Testis (tissue), 5 donors: ENCODE measurements at places on chromosomes 2 and 18. TPM values are rescaled to one million over a fixed set of nuclear protein-coding genes. Genes with fewer than 3 reads are reported as not detected.

The SPATA3 gene
- total RNA-seq: 18.6 TPM

The EFR3B gene
- 3.6 TPM for total RNA-seq

The MSH2 gene
- 25.3 TPM for total RNA-seq

The RGPD3 gene
- 13.9 TPM for total RNA-seq

The ACKR3 gene
- 22.8 TPM for total RNA-seq

DNA sequence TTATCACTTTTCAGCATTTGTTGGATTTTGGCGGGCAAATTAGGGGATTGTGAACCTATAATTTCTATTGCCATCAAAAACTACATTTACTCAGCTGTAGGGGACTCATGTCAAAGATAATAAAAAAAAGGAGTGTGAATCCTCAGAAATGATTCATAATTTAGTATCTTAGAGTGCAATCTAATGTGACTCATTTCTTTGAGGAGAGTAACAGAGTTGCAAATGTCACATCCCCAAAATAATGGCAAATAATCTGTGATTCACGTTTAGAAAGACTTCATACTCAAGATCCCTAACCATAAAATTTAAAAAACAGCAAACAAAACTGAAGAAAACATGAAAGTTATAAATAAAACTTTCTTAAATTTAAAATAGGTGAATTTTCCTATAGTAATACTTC lies 373.0 kb downstream of the CDH2 start:
- no peaks in the 10 kb centered on the region for H3K36me3 ChIP-seq
- no peaks in the 10 kb centered on the region for H3K4me1 ChIP-seq
- no peak for DNase-seq

DNA sequence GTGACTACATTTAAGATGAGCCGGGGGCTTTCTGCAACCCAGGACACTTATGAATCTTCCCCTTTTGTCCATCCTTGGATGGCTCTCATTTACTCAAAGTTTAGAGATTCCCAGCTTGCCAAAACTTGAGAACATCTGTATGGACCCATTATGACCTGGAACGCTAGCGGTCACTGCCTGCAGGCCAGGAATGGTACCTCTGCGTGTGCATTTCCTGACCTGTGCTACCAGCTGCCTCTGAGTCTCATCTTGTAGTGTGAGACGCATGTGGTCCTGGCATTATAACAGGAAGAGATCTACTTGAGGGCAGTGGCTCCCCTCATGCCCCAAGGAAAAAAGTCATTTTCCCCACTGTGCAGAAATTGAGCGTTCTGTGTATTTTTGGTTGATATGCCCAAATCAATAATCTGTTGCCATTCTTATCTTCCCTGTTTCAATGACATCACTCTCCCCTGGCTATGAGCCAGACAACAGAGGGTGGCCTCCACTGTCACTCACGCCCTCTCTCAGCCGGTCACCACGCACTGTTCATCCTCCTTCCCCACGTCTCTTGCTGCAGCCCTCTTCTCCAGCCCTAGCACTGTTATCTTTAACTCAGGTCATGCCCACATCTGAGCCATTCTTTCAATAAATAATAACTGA lies 28.5 kb upstream of the NPAS2 start:
- H3K27me3 ChIP-seq: no peaks in the 10 kb centered on the region
- H3K4me1 ChIP-seq: no peaks in the 10 kb centered on the region
- H3K27ac ChIP-seq: no peak overlapping the region
- DNase-seq: peak; percentile 77
- H3K36me3 ChIP-seq: no peaks in the 10 kb centered on the region

- no peak overlapping the region for H3K4me3 ChIP-seq
- H3K36me3 ChIP-seq: no peaks in the 10 kb centered on the region
- no peak for DNase-seq
- H3K27me3 ChIP-seq: no peaks in the 10 kb centered on the region
- no peak overlapping the region for H3K27ac ChIP-seq
- H3K4me1 ChIP-seq: no peaks in the 10 kb centered on the region
Observed at GRCh38 chr2:133884739-133885381, 316.6 kb upstream of the NCKAP5 start.

DNA sequence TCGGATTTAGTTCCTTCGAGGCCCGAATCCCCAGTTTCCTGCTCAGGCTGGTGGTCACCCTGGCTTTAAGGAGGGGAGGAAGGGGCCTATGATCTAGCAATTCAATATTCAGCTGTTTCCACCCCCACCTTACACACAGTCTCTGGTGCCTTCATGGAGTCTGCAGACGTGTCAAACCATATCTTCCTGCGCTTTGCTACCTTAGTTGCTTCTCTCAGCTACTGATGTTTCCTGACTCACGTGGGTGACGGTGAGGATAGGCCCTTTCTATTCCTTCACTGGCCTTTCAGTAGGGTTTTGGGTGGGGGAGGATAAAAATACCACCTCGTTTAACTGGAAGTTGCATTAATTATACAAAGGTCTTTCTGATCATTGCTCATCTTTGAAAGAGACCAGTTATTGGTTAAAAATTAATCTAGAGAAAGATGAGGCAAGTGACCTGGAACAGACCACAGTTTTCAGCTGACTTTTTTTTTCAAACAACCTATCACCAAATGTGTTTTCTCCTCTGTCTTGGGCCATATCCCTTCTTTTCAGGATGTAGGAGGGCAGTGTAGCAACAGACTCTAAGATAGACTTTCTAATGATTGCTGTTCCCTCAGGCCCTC lies 49.7 kb downstream of the SH2D6 start:
- no peak for DNase-seq
- peaks cover 4% of the 10 kb centered on the region for H3K4me1 ChIP-seq
- no peaks in the 10 kb centered on the region for H3K27me3 ChIP-seq
- no peak overlapping the region for H3K4me3 ChIP-seq
- no peak overlapping the region for H3K27ac ChIP-seq

DNA sequence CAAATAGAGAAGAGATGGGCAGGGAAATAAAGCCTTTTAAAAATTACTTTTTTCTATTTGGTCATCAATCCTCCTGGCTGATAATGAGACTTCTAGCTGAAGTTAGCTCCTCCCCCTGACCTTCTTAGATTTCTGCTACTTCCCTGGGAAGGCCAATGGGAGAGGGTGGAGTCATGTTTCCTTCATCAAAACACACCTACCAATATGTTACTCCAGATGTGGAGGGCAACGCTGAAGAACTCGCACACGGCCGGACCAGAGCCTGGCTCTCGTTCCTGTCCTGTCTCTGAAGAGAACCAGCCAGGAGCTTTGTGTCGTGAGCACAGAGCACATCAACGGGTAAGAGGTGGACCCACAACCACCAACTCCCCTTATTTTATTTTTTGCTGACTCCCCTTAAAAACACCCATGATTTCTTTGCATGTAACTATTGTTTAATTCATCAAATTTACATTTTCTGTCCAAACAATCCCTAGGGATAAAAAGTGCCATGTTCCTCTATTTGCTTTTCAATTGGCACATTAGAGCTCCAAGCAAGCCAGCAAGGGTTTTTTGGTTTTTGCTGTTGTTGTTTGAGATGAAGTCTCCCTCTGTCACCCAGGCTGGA lies 94.9 kb downstream of the ADD2 start:
- no peak overlapping the region for H3K27ac ChIP-seq
- H3K27me3 ChIP-seq: no peaks in the 10 kb centered on the region
- peaks cover 5% of the 10 kb centered on the region for H3K4me1 ChIP-seq
- H3K36me3 ChIP-seq: no peaks in the 10 kb centered on the region

DNA sequence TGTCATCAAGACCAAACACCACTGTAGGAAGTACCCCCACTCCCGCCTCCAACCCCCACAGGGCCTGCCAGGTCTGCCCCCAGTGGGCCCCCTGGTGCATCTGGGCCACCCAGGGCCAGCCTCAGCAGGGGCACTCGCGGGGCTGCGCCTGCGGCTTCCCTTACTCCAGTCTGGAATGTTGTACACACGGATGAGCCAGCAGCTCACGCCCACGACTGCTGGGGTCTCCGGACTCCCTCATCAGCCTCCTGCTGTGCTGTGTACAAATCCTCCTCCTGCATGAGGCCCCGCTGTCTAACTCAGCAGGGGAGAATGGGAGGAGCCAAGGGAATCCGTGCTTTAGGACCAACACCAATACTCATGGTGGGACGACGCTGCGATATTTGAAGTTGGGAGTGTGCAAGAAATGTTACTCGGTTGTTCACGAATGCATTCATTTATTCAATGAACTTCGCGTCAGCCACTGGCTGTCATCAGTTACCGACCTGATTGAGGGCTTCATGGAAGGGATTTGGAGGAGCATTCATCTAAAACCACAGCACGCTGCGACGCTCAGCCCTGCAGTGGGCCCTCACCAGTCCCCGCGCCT lies 654 bp upstream of the ASB1 start:
- H3K4me3 ChIP-seq: peak overlapping the region; percentile 78
- no peaks in the 10 kb centered on the region for H3K27me3 ChIP-seq
- peak overlapping the region; percentile 94 for H3K27ac ChIP-seq
- H3K36me3 ChIP-seq: no peaks in the 10 kb centered on the region
- H3K4me1 ChIP-seq: peaks cover 32% of the 10 kb centered on the region

GRCh38 chr2:132564065-132564464 lies 105.9 kb downstream of the LYPD1 start:
- no peaks in the 10 kb centered on the region for H3K36me3 ChIP-seq
- H3K4me3 ChIP-seq: no peak overlapping the region
- no peak for DNase-seq
- H3K4me1 ChIP-seq: no peaks in the 10 kb centered on the region
- no peak overlapping the region for H3K27ac ChIP-seq
- H3K27me3 ChIP-seq: no peaks in the 10 kb centered on the region

DNA sequence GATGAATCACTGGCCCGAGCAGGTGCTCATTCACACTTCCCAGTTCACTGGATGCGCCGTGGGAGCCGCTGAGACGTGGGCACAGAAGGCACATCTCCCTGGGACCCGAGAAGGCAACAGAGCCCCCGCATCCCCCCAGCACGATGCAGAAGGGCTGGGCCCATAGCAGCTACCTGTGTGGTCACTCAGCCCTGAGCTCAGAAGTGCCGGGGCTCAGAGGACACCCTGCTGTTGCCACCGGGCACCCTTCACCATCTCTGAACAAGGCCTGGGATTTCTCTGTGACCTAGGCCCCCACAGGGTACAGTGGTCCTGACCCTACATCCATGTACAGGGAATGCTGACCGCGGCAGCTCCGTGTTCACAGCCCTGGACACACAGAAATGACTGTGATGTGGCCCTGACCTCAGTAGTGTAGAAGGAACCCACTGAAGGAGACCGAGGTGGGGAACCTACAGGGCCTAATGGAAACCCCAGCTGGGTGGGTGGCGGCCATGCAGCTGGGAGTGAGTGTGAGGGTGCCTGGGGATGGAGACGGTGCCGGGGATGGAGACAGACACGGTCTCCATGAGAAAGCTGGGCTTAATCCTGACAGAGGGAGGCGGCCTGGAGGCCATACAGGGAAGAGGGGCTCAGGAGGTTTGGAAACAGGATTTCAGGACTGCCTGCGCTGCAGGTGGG lies 111.9 kb upstream of the OTOS start:
- H3K27me3 ChIP-seq: no peaks in the 10 kb centered on the region
- no peak for DNase-seq
- no peak overlapping the region for H3K4me3 ChIP-seq
- H3K36me3 ChIP-seq: no peaks in the 10 kb centered on the region

DNA sequence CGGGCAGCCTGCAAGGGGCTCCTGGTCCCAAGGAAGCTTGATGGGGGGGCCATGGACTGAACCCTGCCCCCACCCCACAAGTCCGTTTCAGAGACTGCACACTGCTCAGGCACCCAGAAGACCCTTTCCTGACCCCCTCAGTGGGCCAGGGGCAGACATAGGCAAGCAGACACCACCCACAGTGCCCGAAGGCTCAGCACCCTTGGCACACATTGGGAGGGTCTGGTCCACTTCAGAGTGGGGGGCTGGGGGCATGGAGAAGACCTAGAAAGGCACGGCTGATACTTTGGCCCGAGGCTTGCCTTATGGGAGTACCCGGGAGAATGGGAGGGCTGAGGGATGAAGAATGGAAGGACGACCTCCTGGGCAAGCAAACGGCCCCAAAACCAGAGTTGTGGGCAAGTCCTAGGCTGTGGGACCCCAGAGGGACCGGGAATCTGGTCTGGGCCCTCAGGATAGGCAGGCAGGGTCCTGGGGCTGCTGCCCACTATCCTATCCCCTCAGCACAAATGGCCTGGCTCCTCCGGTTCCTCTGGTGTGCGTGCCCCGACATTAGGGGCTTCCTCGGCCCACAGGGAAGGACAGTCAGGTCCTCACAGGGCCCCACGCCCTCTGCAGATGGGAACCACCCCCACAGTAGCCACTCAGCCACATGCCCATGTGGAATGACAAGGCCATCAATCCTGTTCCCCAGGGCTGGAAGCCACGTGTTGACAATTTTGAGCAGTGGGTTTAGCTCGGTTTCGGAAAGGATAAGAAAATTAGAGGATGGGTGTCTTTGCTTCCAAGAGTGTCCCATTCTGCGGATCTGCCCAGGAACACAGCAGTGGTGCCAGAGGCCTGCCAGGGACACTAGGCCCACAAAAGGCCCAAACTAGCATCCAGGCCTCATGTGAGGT lies 15.0 kb upstream of the GPC1 start:
- no peak for DNase-seq
- H3K4me3 ChIP-seq: no peak overlapping the region
- no peak overlapping the region for H3K27ac ChIP-seq
- H3K27me3 ChIP-seq: no peaks in the 10 kb centered on the region
- no peaks in the 10 kb centered on the region for H3K36me3 ChIP-seq
- H3K4me1 ChIP-seq: no peaks in the 10 kb centered on the region

DNA sequence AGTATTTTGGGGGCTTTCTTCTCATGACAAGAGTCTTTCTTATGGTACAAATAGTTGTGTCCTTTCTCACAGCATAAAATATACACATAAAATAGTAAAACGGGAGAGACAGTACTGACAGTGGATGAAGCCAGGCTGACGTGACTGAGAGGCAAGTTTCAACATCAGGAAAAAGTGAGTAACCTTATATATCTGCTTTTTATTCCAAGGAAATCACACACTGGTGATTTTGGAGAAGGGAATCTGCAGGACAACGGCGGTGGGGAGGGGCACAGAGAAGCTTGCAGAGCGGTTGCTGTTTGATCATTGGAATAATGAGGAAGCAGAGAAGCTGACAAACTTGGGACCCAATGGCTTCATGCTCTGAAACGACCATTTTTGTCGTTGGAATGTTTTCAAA lies 130.6 kb upstream of the ZNF236 start:
- H3K27me3 ChIP-seq: no peaks in the 10 kb centered on the region
- H3K27ac ChIP-seq: no peak overlapping the region
- no peak overlapping the region for H3K4me3 ChIP-seq
- no peaks in the 10 kb centered on the region for H3K36me3 ChIP-seq
- H3K4me1 ChIP-seq: peaks cover 10% of the 10 kb centered on the region

DNA sequence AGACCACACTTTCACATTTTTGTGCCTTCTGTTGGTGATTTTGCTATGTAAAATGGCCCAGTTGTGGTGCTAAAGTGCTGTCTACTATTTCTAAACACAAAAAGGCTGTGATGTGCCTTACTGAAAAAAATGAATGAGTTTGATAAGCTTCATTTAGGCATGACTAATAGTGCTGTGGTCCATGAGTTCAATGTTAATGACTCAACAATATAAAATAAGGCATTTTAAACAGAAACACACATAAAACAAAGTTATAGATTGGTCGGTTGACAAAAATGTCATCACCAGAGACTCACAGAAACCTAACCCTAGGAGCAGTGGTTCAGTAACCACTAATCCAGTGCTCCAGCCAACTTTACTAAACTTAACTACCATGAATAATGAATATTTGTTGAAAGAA lies 160.0 kb downstream of the DNAH6 start:
- no peaks in the 10 kb centered on the region for H3K4me1 ChIP-seq
- DNase-seq: no peak
- H3K27ac ChIP-seq: no peak overlapping the region

GRCh38 chr2:51717312-51717711 lies 685.4 kb upstream of the NRXN1 start:
- H3K27ac ChIP-seq: no peak overlapping the region
- no peak overlapping the region for H3K4me3 ChIP-seq
- no peaks in the 10 kb centered on the region for H3K36me3 ChIP-seq
- no peak for DNase-seq
- no peaks in the 10 kb centered on the region for H3K27me3 ChIP-seq
